ENCODE measurements at places on chromosomes 7 and 10.

DNA sequence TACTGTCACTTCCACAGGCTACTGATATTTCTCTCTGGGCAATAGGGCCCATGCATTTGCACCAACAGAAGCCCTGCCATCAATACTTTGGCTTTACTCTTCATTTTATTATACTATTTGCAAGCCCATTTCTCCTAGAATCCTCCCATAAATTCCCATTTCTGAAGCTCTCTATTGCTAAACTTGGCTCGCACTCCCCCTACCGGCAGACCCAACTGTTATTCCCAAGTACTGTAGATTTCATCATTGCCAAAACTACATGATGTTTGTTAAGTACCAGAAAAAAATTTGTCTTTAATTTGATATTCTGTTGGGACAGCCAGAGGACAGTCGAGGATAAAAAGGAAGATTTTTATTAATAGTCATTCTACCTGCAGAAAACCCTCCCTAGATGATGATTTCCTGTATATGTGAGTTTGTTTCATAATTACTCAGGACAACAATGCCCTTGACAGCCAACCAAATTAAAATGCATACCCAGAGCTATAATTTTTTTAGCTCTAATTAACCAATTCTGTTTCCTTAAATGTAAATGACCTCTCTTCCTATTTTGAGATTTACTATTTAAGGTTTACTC is 298.6 kb downstream of the REEP3 start:
- DNase-seq = peak; percentile 57

DNA sequence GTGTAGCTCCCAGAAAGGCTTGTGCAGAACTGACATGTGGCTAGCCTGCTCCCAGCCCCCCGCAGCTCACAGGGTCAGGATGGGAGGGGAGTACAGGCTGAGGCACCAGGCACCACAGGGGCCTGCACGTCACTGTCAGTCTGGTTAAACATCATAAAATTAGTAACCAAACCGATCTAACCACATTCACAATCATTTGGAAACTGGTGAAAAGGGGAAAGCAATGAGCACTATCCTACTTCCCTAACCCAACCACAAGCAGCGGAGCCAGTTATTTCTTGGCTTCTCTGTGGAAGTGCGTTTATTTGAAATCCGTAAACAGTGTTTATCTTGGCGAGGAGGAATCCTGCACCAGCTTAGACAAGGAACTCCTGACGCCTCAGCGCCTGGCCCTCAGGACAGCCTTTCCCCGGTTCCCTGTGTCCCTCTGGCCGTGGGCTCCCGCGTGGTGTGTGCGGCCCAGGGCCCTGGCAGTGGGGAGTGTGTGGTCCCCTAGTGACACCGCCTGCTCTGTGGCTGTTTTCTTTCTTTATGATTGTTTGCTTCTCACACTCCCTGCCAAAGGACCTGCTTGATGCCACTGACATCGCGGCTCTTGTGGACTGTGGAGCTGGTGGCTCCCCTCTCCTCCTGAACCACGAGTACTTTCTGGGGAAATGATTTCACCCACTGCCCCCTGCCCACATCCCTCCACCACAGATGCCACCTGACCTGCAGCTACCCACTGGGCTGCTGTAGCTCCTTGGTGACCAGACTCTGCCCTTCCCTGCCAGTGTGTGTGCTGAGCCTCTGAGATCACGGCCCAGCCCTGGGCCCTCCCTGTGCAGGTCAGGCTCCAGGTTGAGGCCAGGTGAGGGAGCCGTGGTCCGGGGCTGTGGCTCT is 38.0 kb downstream of the INPP5A start:
- DNase-seq = no peak

DNA sequence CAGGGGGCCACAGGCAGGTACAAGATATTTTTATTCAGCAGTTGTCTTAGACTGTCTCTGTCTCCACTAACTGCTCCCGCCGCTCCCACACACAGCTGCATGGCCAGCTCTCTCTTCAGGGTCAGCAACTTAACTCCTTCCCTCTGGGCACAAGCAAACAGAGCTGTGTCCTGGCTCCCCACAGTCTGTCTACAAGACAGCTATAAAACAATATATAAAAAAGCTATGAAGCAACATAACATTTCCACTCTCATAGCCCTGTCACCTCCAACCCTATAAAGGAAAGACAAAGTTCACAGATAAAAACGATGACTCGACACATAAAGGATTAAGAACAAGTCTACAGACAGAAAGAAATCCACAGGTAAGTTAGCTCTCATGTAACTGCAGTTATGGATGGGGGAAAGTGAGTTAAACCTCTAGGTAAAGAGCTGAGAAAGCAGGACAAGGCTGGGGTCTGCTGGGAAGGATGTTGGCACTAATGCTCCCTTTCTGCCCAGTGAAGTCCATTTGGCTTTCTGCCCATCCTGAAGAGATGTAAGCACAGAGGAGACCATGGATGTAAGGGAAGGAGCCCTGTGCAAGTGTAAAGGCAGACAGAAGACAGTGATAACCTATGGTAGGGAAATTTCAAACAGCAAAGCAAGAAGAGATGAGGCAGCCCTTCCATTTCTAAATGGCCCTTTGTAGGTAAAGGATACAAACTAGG is 27.0 kb downstream of the RAPGEF5 start:
- DNase-seq = no peak

GRCh38 chr10:70685455-70685911 is 13.2 kb downstream of the ADAMTS14 start:
- DNase-seq = no peak

DNA sequence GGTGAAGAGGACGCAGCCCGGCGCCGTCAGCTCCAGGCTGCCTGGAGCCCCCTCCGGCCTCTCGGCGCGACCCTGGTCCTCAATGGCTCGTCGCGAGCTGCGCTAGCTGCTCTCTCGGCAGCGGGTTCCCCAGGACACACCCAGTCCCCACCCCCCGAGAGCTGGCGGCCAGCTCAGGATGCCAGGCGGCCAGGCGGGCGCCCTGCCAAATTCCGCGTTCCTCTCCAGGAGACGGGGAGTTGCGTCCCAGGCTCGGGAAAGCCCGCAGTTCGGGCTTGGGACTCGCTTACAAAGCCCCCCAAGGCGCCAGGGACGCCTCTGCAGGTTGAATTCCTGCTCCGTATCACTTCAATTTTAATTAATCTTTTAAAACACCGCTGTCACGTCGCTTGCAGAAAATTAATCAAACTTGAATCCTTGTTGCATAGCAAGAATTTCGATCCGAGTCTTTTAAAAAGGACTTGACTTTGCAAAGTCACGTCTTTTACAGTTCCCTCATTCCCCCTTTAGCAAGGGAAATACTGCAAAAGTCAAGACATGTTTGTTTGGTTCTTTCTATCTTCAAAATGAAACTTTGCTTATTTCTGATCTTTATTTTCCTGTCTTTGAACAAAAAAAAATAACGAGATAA is 28.2 kb downstream of the SKIDA1 start:
- DNase-seq = no peak

DNA sequence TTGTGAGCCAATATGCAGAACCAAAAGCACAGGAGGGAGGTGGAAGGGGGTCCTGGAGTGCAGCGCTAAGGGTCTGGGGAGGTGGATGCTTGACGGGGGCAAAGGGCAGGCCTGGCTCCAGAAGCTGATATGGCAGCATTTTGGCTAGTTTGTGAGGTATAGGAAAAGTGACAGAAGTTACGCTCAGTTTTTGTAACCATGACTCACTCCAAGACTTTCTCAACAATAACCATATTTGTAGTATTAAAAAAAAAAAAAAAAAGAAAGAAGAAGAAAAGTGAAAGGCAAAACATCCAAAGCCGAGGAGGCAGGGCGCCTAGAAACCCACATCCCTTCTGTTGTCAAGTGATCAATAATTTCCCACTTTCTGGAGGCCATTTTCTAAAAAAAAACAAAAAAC is 92.3 kb downstream of the RNF216 start:
- no peak for DNase-seq

- DNase-seq = no peak
Observed at GRCh38 chr7:156140896-156141295, 328.6 kb upstream of the SHH start.

DNA sequence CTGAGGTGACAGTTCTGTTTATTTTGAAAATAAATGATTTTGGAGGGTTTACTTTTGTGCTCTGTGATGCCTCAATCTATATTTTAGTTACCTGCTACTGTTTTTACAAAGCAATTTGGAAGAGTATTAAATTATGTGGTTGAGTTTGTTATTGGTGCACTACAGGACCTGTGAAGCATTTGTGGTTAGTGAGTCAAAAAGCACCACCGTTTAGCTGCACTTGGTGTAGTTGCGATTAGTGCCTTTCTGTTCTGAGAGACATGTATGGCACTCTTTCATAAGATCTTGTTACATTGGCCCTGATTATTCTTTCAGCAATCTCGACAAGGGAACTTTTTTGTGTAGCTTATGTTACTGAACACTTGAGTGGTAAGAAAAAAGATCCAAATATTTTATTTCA is 132.2 kb downstream of the BBS9 start:
- no peak for DNase-seq

DNA sequence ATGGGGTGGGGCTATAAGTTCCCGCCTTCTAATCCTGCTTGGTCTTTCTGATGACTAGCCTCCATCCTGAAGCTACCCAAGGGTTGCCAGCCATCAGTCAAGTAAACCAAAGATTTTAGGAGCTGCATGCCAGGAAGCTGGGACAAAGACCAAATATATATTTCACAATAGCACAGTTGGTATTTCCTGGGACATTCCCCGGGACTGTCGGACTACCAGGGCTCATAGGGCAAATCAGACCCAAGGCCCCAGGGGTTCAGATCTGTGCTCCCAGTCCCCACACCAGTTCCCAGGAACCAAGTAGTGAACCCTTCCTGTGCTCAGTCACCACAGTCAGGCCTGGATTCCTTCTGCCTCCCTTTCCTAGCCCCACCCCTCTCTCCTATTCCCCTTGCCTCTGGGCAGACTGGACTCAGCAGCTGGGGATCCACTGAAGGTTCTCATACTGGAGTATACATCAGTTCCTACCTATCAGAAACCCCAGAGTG is 5.7 kb upstream of the CXCL12 start:
- DNase-seq = peak; percentile 25

GRCh38 chr7:8210845-8211724 is 50.9 kb downstream of the ICA1 start:
- no peak for DNase-seq

DNA sequence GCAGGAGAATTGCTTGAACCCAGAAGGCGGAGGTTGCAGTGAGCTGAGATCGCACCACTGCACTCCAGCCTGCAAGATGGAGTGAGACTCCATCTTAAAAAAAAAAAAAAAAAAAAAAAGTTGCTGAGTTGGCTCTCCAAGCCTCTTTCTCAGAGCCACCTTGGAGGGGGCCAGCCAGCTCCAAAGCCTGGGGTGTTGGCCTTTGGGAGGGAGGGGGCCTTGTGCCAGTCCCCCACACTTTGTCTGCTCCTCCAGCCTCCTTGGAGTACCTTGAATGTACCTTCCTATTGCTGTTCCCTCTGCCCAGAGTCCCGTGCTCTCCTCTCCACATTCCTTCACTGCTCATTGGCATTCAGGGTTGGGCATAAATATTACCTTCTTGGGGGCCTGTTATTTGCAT is 62.4 kb downstream of the GRK5 start:
- no peak for DNase-seq

DNA sequence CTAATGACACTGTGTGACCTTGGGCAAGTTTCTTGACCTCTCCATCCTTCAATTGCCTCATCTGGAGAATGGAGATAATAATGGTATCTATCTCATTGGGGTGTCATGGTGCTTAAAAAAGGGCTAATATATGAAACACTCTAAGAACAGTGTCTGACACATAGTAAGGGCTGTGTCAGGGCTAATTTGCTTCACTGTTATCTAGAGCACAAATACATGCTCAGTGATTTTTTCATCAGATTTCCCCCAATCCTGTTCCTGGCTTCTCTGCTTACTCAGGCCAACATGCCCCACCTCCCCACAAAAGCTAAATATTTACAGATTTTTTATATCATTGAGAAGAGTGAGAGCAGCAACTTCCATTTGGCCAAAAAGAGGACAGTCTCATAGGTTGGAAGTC is 20.6 kb downstream of the WIPF3 start:
- no peak for DNase-seq

- DNase-seq = no peak
Observed at GRCh38 chr10:61279400-61279799, 173.8 kb downstream of the TMEM26 start.

DNA sequence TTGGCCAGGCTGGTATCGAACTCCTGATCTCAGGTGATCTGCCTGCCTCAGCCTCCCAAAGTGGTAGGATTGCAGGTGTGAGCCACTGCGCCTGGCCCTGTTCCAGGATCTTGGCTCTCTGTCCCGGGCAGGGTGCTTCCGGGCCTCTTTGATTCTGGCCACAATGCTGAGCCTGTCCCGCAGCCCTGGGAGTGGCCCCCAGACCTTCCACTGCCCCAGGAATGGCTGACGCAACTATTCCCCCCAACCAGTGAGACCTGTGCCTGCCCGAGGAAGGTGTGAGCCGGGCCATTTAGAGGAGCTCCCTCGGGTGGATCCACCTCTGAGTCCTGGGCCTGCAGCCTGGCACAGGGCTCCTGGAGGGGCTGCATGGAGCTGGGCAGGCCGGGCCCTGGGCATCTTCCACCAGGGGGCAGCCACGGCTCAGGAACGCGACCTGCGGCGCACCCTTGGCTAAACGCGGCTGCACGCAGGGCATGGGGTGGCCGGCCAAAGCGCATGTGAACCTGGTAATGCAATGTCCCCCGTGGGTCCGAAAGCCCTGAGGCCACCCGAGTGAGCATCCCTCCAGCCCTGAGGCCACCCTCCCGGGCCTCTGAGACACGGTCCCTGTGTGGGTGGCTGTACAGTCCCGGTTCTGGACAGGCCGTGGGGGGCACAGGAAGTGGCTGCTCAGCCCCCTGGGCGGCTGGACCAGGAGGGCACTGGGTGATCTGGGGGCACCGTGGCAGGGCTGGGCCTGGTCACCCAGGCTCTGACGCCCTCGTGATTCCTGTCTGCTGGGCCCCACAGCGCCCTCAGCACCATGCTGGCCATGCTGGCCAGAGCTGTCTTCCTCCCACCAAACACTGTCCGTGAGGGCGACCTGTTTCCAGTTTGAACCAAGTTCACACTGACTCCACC is 24.8 kb downstream of the GRIFIN start:
- DNase-seq = peak; percentile 91

- DNase-seq = peak; percentile 53
Observed at GRCh38 chr7:107173691-107174406, 5.0 kb downstream of the HBP1 start.

- no peak for DNase-seq
Observed at GRCh38 chr10:121813211-121813815, 114.5 kb downstream of the ATE1 start.

- peak; percentile 83 for DNase-seq
Observed at GRCh38 chr7:94656925-94657731, 1.2 kb upstream of the SGCE start.

All from Karpas-422 (cell line).